ENCODE measurements at places on chromosomes 13 and 19. TPM values are rescaled to one million over a fixed set of nuclear protein-coding genes. Genes with fewer than 3 reads are reported as not detected.

GRCh38 chr19:32581705-32582179 lies 752 bp downstream of the PDCD5 start:
- no peak for DNase-seq

DNA sequence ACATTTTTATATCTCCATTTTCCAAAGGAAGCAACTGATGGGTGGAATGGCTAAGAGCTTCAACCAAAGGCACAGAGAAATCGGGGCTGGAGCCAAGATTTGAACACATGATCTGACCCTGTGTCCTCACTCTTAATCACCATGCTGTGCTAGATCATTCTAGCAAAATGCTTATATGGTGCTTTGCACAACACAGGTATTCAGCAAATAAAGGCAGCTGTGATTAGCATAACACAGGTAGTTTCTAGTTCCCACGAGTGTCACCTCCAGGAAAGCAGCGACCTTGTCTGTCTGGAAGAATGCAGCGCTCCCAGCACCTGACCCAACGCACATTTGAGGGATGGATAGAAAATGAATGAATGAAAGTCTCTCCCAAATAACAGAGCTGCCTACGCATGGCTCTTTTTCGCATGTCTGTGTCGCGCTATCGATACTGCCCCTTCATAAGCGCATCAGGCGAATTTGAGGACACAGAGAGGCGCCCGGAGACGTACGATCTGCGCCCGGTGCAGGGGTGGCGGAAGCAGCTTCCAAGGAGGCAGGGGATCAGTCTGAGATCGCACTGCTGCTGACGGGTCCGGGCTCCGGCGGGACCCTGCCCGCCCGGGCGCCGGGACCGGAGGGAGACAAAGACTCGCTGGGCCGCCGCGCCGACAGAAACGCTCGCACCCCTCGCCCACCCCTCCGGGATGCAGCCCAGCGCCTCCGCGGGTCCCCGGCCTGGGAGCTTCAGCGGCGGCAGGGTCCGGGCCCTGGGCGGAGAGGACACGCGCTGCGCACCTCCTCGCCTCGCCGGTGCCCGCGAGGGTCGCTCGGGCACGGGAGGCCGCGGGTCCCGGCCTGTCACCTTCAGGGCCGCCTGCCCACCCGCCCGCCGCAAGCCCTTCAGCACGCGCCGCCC lies 609 bp downstream of the EPS15L1 start:
- no peak for DNase-seq

GRCh38 chr19:17346109-17346671 lies 8.8 kb downstream of the GTPBP3 start:
- no peak for DNase-seq

OR4F17 gene
- polyA plus RNA-seq, result not detected

GNA15 gene
- not detected for polyA plus RNA-seq

DNA sequence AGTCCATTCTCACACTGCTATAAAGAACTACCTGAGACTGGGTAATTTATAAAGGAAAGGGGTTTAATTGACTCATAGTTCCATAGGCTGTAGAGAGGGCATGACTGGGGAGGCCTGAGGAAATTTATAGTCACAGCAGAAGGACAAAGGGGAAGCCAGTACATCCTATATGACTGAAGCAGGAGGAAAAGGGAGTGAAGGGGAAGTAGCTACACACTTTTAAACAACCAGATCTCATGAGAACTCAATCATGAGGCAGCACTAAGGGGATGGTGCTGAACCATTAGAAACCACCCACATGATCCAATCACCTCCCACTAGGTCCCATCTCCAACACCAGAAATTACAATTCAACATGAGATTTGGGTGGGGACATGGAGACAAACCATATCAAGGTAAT lies 209.1 kb downstream of the DIAPH3 start:
- no peak for DNase-seq
